ENCODE measurements at places on chromosomes 16 and 17. TPM values are rescaled to one million over a fixed set of nuclear protein-coding genes. Genes with fewer than 3 reads are reported as not detected.
A peak's percentile ranks its signal among the peaks of the same experiment; 100 is the strongest.

The MT1E gene
- total RNA-seq = 2.0 TPM

DNA sequence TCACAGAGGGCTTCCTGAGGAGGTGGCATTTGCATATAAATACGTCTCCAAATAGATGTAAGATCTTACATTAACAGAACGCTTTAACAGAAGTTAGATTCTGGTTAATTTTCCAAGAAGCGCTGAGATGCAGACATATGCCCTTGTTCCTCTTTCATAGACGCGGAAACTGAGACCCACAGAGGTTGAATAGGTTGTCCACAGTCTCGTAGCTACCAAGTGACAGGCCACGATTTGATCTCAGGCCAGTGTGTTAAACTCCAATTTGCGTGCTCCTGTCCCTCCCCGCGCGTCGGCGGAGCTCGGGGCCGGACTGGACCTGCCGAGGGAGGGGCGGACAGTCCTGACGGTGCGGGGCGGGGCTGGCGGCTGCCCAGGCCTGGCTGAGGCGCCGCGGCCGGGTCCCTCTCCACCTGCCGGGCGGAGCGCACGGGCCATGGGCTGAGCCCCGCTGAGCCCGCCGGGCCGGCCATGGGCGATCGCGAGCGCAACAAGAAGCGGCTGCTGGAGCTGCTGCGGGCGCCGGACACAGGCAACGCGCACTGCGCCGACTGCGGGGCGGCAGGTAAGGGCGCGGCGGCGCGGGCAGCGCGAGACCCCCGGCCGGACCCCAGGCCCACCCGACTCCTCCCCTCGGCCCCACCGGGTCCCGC is at the start of gene ADAP2:
Gene ADAP2 (plus strand): TSS at position 402 of the 653 bp plus-strand sequence. CDS start 70 bp downstream, at position 472.
- H3K4me1 ChIP-seq = no peaks in the 10 kb centered on the region
- H3K4me3 ChIP-seq = peak within 1 kb of the TSS; percentile 42

DNA sequence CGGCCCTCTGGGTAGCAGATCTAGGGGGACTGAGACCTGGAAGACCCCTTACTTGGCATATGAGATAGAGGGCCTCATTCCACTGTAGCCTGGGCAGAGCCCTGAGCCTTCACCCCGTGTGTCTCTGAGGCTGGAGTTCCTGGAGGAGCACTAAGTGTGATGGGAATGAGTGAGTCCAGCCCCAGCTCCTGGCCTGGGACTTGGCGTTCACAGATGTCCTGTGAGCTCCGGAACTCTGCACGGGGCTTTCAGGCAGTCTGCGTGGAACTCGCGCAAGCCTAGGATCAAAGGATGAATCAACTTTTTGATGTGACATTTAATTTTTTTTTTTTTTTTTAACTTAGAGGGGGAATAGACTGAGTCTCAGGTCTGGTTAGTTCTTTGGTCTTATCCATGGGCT is 1.8 kb downstream of the NKD1 start:
- H3K36me3 ChIP-seq = 0 out of 2 replicates have a peak, but pooled peaks cover 2% of the 10 kb centered on the region
- DNase-seq = no peak
- H3K27me3 ChIP-seq = no peaks in the 10 kb centered on the region
- H3K4me3 ChIP-seq = peak overlapping the region; percentile 87

DNA sequence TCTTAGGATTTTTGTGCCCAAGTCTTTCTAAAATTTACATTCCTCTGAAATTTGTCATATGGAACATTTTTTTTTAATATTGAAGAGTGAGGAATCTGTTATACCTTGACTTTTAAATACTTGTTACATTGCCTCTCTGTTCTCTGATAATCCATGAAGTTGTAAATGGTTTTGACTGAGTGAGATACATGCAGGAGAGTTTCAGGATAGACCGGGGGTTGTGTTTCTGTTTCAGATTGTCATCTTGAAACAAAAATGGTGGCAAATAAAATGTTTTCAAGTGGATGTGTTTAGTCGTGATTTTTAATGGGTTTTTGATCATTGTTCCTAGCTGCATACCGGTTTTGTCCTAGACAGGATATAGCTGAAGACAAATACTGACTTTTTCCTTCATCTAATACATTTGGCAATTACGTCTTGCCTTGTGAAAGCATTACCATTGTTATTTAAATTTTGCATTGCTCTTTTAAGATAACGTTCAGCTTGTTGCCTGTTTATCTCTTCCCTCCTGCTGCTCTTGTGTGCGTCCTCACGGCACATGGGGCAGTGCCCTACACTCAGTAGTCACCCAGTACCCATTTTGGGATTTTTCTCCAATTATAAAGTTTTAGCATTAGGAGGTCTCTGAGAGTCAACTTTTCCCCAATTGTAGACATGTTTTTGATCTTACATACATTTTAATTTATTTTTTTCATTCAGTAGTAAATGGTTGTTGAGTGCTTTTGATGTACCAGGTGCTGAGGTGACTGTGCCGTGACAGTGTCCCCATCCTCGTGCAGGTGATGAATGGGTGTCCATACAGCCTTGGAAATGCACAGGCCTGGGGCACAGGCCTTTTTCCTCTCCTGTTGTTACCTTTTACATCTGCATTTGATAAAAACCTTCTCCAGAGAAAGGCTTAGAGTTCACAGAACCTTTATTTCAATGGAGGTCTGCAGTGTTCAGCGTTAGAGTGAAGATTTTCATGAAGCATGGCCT is 169.9 kb downstream of the MSI2 start:
- no peaks in the 10 kb centered on the region for H3K36me3 ChIP-seq
- no peak overlapping the region for H3K4me3 ChIP-seq
- no peaks in the 10 kb centered on the region for H3K27me3 ChIP-seq
- peaks cover 5% of the 10 kb centered on the region for H3K4me1 ChIP-seq

DNA sequence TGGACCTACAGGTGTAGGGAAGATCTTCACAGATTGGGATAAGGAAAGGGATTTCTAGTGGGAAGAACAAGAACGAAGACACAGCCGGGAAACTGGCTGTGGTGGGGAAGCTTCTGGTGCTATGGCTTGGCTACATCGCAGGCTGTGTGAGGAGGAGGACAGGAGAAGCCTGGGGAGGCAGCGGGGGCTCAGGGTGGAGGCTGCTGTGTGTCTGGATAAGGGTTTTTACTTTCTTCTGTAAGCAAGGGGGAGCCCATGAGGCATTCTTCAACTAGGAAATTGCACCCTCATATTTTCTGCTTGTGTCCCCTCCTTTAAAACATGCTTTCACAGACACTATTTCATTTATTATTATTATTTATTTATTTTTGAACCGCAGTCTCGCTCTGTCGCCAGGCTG is 2.9 kb upstream of the RHBDF2 start:
- H3K27ac ChIP-seq = no peak overlapping the region
- no peak overlapping the region for H3K4me3 ChIP-seq
- H3K27me3 ChIP-seq = no peaks in the 10 kb centered on the region
- no peaks in the 10 kb centered on the region for H3K36me3 ChIP-seq
- no peak for DNase-seq

Data from Caco-2 (cell line).